ENCODE measurements at places on chromosomes 6 and 20.
A peak's percentile ranks its signal among the peaks of the same experiment; 100 is the strongest.

GRCh38 chr20:2798095-2798805 is 2.2 kb downstream of the CPXM1 start:
- DNase-seq: no peak

DNA sequence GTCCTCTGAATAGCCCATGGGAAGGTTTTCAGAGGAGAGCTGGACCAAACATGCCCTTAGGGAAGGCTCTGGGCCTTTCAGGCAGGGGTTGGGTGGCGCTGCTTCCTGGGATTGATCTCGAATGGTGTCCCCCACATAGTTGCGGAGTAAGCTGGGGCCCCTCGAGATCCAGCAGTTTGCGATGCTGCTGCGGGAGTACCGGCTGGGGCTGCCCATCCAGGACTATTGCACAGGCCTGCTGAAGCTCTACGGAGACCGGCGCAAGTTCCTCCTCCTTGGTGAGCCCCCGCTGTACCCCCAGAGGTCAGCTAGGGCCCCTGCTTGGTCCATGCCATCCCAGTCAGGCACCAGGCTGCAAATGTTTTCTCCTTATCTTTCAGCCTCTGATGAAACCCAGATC is 19.3 kb downstream of the CCM2L start:
- DNase-seq: no peak

DNA sequence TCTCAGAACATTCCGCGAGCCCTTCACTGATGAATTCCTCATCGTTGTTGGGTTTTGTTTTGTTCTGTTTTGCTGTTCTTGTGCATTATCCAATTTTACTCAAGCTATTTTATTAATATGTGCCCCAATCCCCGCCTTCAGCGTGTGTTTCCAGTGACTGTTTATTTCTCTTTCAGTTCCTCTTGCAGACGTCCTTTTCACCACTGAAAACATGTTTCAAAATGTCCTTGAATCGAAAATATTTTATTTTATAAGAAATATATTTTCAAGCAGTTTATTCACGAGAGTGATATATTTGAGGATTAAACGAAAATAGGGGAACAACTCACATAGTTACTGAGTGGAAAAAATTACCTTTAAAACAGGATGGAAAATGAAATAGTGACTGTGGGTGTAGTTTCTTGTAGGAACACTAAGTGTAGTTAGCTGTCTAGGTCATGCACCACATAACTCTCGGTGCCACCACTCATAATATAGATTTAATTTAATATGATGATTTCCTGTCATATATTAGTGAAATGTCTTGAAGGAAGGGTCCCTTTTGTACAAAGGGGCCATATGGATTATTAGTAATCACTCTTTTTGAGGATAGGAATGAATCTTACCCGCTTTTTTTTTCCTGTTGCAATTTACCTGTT is 45.3 kb upstream of the HDDC2 start:
- no peak for DNase-seq

GRCh38 chr6:15184441-15184861 is 61.4 kb upstream of the JARID2 start:
- no peak for DNase-seq

DNA sequence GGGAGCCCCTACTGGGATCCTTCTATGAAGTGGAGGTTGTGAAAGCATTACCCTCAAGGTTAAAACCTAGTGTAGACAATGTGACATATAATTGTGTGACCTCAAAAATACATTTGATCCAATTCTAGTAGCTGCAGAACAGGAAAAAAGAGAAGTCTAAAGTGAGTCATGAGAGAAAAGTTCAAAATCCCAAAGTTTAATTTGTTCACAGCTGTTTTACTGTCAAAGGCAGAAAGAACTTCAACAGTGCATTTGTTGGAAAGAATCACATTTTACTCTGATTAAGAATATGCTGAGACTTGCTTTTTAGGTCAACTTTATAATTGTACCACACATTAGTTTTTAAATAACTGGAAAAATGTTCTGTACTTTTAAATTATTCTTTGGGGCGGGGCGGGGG is 1027.4 kb upstream of the FLRT3 start:
- DNase-seq: no peak

- no peak for DNase-seq
These were observed 65.6 kb downstream of the GJA10 start for GRCh38 chr6:89959883-89960282.

- DNase-seq: no peak
These were observed 384.5 kb upstream of the SULF2 start for GRCh38 chr20:48169650-48170225.

DNA sequence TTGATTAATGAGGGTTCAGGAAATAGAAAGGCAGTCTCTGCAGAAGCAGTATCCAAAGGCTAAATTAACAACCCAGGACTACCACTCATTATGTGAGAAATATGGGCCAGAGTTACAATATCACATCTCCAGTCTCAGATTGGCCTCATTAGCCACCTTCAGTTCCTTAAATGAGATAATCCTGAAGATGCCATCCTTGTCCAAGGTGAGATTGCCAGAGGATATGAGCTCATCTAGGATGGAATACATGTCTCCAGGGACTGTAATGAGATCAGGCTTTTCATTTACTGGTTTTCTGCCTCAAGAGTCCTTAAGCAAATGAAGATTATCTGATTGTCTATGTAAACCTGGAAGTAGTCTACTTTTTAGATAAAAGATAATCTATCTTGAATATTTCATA is 196.3 kb downstream of the FUT9 start:
- no peak for DNase-seq

- DNase-seq: no peak
These were observed 39.2 kb upstream of the KCNG1 start for GRCh38 chr20:51062065-51062464.

- DNase-seq: no peak
These were observed 19.2 kb upstream of the QKI start for GRCh38 chr6:163395122-163395830.

DNA sequence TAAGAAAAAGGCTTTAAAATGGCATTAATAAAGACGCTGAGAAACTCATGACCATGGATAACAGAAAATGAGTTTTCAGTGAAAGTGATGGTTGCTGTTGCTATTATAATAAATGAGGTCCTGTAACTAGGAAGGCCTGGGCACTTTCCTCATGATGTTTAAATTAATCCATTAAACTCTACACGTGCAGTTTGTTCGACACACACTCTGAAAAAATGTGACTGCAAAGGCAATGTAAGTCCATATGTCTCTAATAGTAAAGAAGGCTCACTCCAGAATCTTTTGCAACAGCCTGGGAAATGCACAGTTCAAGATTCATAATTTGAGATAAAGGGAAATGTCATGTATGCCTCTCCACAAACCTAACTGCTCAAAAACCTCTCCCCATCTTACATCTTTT is 153.4 kb downstream of the COL12A1 start:
- no peak for DNase-seq

GRCh38 chr20:13205848-13206434 is 15.1 kb upstream of the ISM1 start:
- no peak for DNase-seq

DNA sequence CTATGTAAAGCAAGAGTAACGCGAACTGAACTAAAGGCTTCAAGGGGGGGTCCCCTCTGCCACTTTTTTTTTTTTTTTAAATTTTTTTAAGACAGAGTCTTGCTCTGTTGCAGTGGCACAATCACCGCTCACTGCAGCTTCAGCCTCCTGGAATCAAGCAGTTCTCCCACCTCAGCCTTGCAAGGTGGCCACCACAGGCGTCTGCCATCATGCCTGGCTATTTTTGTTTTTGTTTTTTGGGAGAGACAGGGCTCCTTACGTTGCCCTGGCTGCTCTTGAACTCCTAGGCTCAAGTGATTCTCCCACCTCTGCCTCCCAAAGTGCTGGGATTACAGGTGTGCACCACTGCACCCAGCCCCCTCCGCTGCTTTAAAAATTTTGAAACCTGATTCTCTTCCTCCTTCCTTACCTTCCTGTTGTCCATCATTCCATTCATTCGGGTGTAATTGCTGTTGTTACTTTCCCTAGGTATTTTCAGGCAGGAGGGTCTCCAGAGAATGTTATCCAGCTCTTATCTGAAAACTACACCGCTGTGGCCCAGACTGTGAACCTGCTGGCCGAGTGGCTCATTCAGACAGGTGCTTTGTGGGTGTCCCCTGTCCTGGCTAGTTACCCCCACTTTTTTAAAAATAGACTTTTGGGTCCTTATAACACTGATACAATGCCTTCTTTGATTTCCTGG is 5.4 kb downstream of the NELFCD start:
- DNase-seq: no peak

GRCh38 chr6:47034421-47034820 is 7.7 kb downstream of the ADGRF1 start:
- peak; percentile 27 for DNase-seq

- no peak for DNase-seq
These were observed 19.6 kb upstream of the GPR63 start for GRCh38 chr6:96856856-96857255.

DNA sequence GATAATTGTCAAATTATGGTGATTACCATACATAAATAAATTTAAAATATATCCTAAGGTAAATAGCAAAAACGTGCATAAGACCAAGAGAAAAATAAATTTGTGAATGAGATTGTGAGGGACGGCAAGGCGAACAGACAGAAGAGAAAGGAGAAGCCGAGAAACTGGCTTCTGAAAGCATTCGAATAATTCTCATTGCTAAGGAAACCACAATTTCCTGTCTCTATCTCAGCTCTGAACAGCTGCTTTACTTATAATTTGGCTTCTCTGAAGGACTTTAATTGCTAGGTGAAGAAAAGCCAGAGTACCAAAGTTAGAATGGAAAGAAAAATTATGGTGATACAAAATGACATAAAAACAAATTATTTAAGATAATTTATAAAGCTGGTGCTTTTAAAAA is 79.0 kb upstream of the RGS17 start:
- peak; percentile 18 for DNase-seq

GRCh38 chr6:56753811-56754210 is 111.1 kb upstream of the DST start:
- DNase-seq: no peak

GRCh38 chr6:156852858-156853216 is 75.7 kb downstream of the ARID1B start:
- no peak for DNase-seq

DNA sequence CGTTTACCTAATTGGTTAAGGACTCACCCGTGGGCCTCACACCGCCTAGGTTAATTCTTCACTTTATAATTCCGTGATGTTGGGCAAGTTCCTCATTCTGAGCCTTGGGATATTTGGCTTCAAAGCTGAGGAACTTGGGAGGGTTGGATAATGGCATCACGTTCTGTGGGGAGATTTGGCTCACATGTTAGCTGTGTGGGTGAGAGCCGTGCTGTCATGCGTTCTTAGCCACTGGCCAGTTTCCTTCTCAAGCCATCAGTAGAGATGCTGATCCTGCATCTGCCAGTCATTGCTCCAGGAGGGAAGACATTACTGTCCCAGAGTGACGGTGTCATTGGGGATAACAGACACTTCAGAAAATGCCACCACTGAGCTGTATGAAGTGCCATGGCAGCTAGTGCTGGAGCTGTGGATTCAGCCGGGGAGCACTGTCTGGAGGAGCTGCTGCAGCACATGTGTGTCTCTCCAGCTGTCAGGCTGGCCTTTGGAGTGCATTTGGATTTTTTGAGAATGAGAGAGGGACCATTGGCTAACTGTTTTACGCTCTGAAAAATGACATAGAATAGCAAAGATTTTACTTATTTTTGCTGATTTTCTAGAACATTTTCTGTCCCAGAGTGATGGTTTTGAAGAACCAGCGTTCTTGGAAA is 16.5 kb downstream of the IGF2R start:
- no peak for DNase-seq

GRCh38 chr6:11263291-11263775 is 30.9 kb upstream of the NEDD9 start:
- DNase-seq: peak; percentile 94

GRCh38 chr6:123966618-123967017 is 163.0 kb downstream of the NKAIN2 start:
- DNase-seq: no peak

DNA sequence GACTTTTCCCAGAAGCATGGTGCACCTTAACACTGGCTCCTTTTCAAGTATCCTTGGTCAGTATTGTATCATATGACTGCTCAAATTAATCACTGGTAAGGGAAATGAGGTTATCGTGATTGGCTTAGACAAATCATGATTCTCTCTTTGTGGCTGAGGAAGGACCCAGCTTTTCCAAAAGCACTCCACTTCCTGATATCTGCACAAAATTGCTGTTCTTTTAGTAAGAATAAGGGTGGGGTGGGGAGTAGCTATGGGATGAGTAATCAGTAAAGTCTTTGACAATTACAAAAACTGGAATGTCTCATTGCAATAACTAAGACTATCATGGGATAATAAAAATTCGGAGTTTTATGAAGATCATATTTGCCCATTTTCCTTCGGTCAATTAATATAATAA is 9.0 kb upstream of the RIPPLY2 start:
- DNase-seq: no peak

GRCh38 chr20:32069711-32070110 is 17.7 kb downstream of the HCK start:
- peak; percentile 48 for DNase-seq

DNA sequence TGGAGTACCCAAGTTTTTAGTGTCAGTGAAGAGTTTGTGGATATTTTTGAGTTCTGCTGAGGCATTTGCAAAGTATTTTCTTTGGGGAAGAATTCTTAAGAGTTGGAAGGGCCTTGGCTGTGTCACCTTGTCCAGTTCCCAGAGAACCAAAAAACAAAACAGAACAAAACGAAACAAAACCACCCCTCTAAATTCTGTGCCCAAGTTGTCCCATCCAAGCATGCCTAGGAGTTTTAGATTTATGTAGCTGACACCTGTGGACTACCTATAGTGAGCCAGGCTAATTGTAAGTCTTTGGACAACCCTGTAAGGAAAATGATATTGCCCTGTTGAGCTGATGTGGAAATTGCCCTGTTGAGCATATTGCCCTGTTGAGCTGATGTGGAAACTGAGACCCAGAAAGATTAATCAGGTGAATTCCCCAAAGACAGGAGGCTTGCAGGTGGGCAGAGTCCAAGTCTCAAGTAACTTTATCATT is 1.0 kb upstream of the ECI2 start:
- no peak for DNase-seq

DNA sequence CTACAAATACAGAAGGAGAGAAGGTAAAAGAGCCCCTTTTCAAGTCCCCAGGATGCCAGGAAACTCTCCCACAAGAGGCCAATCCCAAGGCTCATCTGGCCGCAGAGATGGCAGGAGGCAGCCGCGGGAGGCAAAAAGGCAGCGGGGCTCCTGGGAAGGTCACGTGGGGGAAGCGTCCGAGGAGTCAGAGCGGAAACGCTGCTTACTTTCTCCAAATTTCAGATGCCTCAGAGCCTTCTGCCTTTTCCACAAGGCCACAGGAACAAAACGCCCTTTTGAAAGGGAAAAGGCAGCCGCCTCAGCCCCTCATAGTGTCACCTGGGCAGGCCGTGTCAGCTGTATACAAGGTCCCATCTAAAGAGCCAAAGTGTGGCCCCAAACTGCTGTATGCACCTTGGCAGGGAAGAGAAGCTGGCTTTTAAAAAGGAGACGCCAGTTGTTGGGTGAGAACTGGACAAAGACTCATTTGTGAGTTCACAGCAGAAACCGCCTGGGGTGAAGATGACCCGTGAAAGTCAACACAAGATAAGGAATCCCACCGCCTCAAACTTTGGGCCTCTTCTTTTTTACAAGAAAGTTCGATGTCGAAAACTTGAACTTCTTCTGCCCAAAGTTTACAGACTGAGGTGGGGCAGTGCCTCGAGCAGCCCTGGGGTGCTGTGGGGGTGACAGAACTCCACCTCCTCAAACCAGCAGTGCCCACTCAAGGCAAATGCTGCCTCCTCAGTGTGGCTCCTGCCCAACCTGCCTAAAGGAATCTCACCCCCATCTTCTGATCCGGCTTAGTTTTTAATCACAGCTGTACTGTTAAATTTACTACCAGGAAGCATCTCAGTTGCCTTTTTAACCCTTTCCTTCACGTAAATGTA is 45.4 kb downstream of the EZR start:
- no peak for DNase-seq

GRCh38 chr6:122153557-122153956 is 245.9 kb upstream of the HSF2 start:
- DNase-seq: no peak
